Esophagus muscularis mucosa (tissue), 4 donors: ENCODE measurements at places on chromosomes 3 and 15. TPM values are rescaled to one million over a fixed set of nuclear protein-coding genes. Genes with fewer than 3 reads are reported as not detected.

Gene PLSCR1
- 221 TPM for total RNA-seq

Gene GRAMD1C
- not detected for total RNA-seq

Gene MESP2
- total RNA-seq: not detected

DNA sequence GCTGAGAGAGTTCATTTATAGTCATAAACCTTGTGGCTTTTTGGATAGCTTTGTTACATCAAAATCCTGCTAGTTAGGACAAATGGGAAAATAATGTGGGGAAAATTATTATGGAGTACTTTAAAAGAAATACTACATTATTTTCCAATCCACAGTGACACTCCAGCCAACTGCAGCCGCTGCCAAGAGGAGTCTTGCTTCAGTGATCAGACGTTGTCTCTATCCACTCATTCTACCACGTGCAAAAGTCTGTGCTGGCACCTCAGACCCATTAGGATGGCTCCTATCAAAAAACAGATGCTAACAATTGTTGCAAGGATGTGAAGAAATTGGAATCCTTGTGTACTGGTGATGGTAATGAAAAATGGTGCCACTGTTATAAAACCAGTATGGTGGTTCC, 128.6 kb upstream of the IQSEC1 start:
- no peak for DNase-seq

GRCh38 chr3:66722675-66723074, 221.9 kb upstream of the LRIG1 start:
- no peak for DNase-seq

GRCh38 chr15:101152914-101153313, 98.9 kb downstream of the CHSY1 start:
- DNase-seq: no peak

GRCh38 chr3:11610044-11610671, 33.6 kb downstream of the VGLL4 start:
- no peak for DNase-seq

DNA sequence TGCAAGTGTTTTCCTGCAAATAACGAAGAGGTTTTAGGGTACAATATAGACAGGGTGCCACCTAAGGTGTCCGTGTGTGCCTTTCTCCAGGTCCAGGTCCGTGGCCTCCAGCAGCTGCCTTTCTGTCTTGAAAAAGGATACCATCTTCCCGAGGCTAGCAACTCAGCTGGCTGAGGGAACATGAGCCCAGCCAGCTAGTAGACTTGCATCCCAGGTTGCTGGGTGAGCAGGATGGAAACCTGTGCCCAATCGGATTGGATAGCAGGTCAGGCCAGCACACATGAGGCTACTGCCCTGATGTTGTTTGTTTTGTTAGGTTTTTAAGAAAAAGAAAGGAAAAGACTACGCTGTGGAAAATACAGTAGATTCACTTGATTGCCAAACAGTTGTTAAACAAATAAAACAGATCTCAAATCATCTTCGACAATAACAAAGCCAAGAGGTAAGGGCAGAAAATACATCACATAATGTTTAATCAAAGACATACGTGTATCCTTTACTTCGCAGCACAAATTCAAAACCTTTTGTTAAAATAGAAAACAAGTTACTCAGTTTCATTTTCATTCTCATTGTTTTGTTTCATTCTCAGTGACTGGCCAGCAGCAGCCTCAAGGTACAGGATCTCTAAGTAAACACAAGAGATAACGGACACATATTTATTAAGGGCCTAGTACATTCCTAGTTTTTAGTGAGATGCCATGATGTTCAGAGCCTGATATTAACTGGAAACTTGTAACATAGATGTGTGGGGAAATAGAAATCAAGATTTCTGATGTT, 661.2 kb upstream of the NR2F2 start:
- no peak for DNase-seq

DNA sequence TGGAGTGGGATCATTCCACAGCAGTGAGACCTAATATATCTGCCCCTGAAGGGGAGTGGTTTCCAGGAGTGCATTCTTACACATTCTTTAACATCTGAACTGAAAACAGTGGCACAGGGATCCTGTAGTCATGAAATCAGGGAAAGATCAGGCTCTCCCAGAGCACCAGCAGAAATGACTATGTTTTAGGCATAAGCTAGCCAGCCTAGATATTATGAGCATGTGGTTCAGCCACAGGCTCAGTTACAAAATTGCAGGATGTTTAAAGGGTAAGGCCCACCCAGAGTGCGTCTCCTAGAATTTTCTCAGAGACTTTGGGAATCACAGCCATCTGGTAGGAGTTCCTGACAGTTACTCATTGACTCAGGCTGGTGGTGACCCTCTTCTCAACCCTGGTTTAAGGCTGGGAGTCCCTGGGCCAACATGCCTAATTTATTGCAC, 20.9 kb downstream of the FSTL1 start:
- DNase-seq: no peak

GRCh38 chr3:195209083-195209846, 61.7 kb downstream of the XXYLT1 start:
- peak; percentile 92 for DNase-seq
